ENCODE measurements at places on chromosomes 1 and 21. TPM values are rescaled to one million over a fixed set of nuclear protein-coding genes. Genes with fewer than 3 reads are reported as not detected.

Gene ADAMTS4
- total RNA-seq = 22.4 TPM

Gene LRRN2
- 0.13 TPM for total RNA-seq

Gene LIPI
- not detected for total RNA-seq

Gene TAF13
- total RNA-seq = 93.5 TPM

Gene SH3BGR
- 17.4 TPM for total RNA-seq

Gene PLA2G2F
- not detected for total RNA-seq

Gene OR14K1
- total RNA-seq = not detected

Gene CLEC20A
- total RNA-seq = not detected

Gene PGLYRP3
- total RNA-seq = not detected

Gene FCMR
- not detected for total RNA-seq

Gene CD1C
- total RNA-seq = not detected

Gene GJB5
- total RNA-seq = not detected

Gene WNT4
- total RNA-seq = 6.7 TPM

Gene EFCAB14
- total RNA-seq = 56.8 TPM

Gene IGFN1
- total RNA-seq = 0.29 TPM

Gene SPRR2F
- not detected for total RNA-seq

Gene RGS2
- total RNA-seq = 30.2 TPM

Gene NBPF20
- total RNA-seq = 3.3 TPM

Gene EXTL1
- total RNA-seq = 20.1 TPM

Gene TCHH
- not detected for total RNA-seq

Gene GBP6
- total RNA-seq = 0.16 TPM

Gene KRTAP21-1
- total RNA-seq = not detected

Gene ARMH1
- total RNA-seq = 13.9 TPM

Gene NR0B2
- not detected for total RNA-seq

Gene RASAL2
- 21.3 TPM for total RNA-seq

Gene PLPPR5
- not detected for total RNA-seq

Gene AK5
- 77.7 TPM for total RNA-seq

Gene DNAJC28
- 3.5 TPM for total RNA-seq

All from myocyte (in vitro differentiated cells).